ENCODE measurements at places on chromosomes 6 and 20.

DNA sequence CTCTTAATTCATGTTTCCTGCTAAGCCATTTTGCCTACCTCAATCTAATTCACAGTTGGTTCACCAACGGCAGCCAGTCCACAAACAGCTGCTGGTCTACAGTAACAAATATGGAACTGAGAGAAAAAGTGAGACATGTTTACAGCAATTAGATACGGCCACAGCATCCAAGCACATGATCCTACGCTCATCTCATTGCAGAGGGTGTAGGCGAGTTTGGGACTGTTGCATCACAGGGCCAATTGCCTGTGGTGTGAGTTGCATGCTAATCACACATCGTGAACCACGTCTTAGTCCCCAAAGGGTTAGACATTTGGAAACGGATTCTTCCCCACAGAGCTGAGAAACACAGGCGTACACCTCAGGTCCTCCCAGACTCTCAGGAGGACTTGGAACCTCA, 166.9 kb downstream of the EYA2 start:
- no peak for ATAC-seq

GRCh38 chr20:44336086-44336485, 757 bp upstream of the R3HDML start:
- peak; percentile 38 for ATAC-seq

GRCh38 chr20:44849703-44850102, 35.8 kb upstream of the YWHAB start:
- peak; percentile 53 for ATAC-seq

DNA sequence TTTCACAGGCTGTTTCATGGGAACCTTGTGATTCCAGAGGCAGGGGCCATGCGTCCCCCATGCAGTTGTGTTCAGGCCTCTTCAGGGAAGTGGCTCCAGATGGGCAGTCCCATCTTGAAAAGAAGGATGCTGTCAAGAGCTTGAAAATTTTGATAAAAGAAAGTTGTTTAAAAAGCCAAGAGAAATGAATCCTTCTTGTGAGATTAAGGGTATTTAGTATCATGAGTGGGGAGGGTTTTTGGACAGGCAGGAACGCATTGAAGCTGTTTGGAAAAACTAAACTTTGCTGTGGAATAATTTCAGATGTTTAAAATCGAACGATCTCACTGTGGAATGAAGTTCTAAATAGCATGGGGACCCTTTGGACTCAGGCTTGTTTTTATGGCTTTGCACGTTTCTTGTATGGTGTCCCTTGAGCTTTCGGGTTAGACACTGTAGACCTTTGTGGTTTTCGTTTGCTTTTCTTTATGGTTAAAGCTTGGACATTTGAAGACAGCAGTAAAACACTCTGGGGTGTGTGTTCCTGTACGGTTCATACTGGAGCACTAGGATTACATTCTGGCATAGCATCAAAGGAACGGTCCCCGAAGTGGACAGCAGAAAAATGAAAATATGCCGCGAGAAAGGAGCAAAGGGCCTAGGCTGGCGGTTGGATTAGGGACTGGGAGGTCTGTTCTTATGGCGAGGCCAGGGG, 18.2 kb downstream of the KIF25 start:
- ATAC-seq: no peak

DNA sequence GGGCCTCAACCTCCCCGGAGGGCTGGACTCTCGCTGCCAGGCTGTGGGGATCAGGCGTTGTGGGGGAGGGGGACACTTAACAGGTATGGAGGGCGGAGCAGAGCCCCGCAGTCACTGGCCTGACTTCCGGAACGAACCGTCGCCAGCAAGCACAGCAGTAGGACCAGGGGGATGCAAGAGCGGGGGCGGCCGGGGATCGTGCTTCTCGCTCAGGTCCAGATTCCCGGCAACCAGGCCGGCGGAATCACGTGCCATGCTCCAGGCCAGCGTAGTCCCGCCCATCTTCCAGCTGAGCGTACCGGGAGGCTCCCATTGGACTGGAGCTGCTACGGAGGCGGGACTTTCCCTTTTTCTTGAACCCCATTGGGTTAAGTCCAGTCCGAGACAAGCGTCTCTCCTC, 10.0 kb upstream of the POU5F1 start:
- no peak for ATAC-seq

- no peak for ATAC-seq
Measured at GRCh38 chr6:79202556-79202955, 31.9 kb downstream of the HMGN3 start.

- ATAC-seq: peak; percentile 81
Measured at GRCh38 chr6:52361414-52361944, 472 bp upstream of the PAQR8 start.

GRCh38 chr6:78910591-78911171, 43.3 kb downstream of the IRAK1BP1 start:
- peak; percentile 62 for ATAC-seq

DNA sequence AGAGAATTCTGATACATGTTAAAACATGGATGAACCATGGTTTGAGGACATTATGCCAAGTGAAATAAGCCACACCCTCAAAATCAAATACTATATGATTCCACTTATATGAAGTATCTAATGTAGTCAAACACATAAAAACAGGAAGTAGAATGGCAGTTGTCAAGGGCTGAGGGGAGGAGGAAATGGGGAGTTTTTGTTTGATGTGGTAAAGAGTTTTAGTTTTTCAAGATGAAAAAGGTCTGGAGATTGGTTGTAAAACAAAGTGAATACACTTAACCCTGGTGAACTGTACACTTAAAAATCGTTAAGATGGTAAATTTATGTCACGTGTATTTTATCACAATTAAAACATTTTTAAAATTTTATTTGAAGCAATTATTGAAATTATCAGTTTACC, 127.4 kb upstream of the GRIK2 start:
- ATAC-seq: no peak

GRCh38 chr6:158970640-158971275, 29.2 kb downstream of the RSPH3 start:
- ATAC-seq: no peak

DNA sequence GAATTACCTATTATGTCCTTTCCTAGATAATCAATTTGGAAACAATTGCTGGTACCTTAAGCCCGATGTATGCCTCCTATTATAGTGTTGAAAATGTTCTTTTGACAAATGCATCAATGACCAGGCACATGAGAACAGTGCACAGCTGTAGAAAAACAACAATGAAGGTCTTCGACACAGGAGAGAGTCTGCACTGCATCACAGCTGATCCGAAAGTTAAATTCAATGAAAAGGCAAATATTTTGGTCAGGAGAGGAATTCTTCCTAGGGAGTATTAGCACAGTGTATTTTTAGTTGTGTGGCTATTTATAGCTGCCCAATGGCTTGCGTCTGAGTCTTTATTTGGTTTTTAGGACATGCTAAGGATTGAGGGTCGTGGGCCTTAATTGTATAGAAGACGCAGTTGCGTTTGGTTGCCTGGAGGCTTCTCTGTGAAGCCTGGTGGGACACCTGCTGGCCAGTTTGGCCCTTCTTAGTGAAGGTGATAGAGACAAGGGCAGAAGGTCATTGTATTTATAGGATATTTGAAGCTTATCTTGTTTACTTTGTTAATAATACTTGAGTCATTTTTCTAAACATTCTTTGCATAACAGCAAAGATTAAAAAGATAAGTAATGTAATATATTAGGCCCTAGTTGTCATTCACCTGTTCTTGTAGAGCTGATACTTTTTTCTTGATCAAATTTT, 72.3 kb downstream of the CDYL start:
- ATAC-seq: no peak

GRCh38 chr20:44028003-44028730, 113.5 kb downstream of the TOX2 start:
- ATAC-seq: no peak

DNA sequence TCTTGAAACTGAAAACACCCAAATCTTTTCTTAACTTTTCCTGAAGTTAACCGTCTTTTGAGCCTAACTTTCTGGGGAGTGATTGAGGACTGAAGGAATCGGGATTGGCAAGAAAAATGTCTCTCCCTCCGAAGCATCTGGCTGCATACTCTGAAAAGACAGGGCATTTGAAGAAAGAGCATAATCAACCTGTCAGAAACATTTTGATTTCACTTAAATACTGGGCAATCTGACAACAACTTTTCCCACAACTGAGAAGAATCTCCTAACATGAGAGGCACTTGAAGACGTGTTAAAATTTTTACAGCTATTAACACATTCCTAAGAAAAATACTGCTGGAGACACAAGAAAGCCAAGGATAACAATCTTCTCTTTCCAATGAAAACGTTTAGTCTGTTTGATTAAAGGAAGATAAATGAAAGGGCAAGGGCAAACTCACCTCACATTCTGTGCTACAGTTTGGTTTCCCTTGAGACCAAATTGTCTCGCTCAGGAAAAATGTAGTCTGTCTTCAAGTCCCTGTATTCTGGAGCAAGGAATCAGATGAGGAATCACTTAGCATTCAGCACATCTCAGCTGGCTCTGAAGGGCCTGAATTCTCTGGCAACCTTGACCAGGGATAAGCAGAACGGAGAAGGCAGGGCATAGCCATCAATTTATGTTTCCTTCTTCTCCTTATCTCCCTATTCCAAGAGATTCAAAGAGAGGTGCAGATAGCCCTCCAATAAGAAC, 76.1 kb downstream of the TBX18 start:
- no peak for ATAC-seq

GRCh38 chr20:35144694-35145093, 2.4 kb downstream of the EDEM2 start:
- no peak for ATAC-seq

DNA sequence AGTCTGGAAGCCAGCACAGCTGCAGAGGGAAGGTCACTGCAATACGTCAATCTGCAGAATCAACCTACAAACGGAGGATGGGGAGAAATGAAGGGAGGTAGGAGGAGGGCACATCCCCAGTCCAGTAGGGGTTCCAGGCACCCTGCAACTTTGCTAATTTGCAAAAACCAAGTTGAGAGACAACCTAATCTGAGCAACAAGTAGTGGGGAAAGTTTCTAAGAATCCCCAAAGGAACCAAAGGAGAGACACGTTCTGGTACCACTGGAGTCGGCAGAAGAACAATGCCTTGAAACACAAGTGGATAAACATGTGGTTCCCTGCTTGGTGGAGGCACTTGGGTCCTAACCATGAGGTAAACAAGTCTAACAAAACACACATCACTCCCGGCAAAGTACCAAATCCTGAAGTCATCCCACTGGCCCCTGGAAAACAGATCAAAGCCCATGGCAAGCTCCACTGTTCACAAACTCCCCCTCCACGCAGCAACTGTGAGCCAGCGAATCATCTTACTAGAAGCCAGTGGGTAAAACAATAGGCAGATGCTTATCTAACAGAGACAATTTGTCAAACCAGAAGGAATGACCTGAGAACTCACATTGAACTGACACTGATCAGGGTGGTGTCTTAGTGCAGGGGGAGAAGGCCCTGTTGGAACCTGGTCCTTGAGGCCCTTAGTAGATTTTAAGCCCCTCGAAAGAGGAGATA, 4.7 kb downstream of the MRPS18A start:
- no peak for ATAC-seq

- ATAC-seq: no peak
Measured at GRCh38 chr6:100761841-100762240, 119.3 kb downstream of the ASCC3 start.

DNA sequence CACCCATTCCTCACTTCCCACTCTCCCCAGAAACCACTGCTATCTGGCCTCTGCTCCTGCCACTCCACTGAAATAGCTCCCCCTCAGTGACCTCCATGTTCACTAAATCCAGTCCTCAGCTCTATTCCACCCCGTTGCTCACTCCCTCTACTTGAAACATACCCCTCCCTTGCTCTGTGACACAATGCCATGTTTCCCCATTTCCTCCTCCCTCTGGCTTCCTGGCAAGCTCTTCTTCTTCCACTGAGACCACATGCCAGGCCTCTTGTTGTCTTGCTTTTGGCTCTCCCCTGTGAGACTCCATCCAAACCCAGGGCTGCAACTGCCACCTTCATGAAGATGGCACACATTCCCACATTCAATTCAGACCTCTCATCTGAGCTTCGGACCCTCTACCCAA, 13.9 kb downstream of the TMEM151B start:
- ATAC-seq: no peak

DNA sequence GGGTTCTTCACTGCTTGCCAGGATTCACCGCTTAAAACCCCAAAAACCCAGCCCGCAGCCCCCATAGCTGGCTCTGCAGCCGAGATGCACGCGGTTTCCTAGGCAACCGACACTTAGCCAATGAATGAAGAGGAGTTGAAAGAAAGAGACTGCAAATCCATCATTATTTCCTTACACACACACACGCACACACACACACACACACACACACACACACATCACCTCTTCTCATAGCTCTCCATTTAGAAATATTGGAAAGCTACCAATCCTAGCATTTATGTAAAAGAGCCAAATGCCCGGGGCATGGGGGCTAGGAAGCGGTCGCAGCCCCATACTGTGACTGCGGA, 3.4 kb upstream of the TUBB2B start:
- peak; percentile 2 for ATAC-seq

DNA sequence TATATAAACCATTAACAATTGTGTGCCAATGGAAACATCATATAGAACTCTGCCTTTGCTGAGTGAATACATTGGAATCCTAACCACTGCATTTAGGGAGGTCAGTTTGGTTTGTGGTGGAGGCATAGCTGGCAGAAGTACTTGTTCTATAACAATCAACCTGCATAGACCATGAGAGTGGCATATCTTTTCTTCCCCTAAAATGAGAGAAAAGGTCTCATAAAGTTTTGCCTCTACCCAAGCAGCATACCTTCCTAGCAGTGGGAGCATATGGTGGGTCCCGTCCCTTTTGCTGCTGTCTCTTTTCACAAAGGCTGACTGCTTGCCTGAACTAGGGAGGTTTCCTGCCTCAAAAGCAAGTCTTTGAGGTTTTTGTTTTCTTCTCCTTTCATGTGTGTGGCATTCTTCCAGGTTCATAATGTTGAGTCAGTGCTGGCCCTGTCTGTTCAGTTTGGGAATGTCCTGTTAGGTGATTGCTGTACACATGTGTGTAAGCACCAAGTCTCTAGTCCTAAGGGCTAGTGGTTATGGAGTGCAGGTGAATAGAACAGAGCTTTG, 61.2 kb upstream of the SUPT3H start:
- no peak for ATAC-seq

DNA sequence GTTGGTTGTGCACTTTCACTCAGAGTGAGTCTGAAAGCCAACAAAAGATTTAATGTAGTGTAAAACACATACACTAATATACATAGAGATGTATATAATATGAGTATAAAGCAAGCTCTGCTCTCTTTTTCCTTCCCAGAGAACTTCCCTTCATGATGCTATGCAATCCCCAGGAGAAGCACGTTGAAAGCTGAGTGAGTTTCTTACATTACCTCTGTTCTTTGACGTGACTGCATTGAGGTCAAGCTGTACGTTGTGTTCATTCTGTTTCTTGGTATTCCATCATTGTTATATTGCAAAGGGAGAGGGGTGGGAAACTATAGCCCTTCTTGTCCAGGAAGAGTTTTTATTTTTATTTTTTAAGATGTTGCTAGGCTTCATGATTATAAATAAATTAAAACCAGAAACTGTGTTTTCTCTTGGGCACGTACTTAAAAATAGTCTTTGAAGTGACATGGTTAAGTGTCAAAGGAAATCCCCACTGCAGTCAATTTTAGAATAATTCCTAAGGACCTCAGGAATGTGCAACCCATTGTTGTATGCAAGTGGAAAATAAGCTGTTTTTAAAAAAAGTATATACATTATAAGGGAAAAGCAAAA, 651.0 kb downstream of the CD109 start:
- no peak for ATAC-seq
